IPS DF 19.7 (cell line): ENCODE measurements at places on chromosomes 16 and 17.

- no peak for DNase-seq
Measured at GRCh38 chr17:9771465-9771864, 19.9 kb downstream of the DHRS7C start.

DNA sequence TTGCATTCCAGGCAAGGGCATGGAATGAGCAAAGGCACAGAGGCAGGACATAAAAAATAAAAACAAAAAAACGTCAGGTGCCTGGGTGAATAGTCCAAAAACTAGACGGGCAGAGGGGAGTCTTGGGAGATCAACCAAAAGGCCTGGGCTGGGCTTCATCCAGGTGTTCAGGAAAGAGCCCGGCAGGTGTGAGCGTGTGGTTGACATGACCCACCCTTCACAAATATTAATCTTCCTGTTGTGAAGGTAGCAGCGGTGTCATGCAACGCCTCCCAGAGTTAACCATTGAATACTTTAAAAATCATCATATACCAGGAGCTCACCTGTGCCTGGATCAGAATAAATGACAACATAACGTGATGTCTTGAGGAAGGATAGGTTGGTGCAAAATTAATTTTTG lies 90.6 kb downstream of the USP22 start:
- DNase-seq, result no peak

DNA sequence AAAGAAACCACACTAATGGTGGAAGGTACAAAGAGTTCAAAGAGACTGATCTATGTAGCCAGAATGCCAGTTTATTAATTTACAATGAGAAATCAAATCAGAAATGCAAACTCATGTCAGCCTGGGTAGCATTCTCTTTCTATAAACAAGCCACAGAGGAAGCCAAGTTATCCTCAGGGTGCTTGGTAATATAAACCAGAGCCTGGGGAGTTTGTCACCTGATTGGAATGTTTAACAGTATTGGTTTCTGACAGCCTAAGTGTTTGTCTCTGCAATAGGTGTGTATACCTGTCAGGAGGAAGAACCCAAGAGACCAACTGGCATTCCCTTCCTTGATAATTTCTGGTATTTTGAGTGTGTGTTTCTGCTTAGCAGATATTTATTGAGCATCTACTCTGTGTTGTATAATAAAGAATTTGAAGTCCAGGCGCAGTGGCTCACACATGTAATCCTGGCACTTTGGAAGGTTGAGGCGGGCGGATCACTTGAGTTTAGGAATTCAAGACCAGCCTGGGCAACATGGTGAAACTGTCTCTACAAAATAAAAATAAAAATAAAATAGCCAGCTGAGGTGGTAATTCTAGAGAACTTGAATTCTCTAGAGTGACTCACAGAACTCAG lies 3.1 kb upstream of the C17orf58 start:
- DNase-seq, result no peak

DNA sequence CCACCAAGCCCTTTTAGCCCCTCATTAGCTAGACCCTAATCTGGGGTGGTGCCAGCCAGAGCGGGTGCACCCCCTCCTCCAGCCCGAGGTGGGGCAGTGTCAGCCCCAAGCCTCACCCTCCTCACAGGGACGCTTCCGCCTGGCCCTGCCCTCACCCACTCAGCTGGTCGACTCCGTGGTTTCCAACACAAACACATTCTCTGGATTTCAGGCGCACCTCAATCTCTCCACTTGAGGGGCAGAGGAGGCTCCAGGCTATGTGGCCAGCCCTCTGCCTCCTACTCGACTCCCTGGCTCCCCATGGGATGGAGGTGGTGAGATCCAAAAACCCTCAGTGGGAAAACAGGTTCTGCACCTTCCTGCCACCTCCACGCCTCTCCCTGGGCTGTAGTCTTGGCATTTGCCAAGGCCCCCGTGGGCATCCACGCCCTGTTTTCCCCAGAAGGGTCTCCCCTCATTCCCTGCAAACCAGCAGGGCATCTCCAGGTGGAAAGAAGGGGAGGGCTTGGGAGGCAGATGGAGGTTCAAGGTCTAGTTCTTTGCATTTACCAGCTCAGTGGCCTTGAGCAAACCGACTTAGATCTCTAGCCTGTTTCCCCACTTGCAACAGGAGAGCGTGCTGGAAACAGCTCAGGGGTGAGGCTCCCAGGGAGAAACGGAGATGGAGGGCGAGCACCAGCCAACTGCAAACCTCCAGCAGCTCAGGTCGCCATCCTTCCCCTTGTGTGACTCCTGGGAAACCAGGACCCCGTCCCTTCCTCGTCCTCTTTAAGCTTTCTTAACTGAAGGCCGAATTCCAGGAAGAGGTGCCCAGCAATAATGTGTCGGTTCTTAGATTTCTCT lies 1.7 kb downstream of the EMP2 start:
- no peak for DNase-seq

DNA sequence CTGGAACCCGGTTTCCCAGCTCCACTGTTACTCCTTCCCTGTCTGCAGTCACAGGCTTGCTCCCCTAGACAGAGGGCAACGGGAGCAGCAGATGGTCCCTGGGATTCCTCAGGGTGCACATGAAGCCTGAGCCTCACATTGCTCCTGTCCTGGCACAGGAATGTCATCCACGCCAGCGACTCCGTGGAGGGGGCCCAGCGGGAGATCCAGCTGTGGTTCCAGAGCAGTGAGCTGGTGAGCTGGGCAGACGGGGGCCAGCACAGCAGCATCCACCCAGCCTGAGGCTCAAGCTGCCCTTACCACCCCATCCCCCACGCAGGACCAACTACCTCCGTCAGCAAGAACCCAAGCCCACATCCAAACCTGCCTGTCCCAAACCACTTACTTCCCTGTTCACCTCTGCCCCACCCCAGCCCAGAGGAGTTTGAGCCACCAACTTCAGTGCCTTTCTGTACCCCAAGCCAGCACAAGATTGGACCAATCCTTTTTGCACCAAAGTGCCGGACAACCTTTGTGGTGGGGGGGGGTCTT lies 1.6 kb upstream of the DECR2 start:
- DNase-seq, result no peak

DNA sequence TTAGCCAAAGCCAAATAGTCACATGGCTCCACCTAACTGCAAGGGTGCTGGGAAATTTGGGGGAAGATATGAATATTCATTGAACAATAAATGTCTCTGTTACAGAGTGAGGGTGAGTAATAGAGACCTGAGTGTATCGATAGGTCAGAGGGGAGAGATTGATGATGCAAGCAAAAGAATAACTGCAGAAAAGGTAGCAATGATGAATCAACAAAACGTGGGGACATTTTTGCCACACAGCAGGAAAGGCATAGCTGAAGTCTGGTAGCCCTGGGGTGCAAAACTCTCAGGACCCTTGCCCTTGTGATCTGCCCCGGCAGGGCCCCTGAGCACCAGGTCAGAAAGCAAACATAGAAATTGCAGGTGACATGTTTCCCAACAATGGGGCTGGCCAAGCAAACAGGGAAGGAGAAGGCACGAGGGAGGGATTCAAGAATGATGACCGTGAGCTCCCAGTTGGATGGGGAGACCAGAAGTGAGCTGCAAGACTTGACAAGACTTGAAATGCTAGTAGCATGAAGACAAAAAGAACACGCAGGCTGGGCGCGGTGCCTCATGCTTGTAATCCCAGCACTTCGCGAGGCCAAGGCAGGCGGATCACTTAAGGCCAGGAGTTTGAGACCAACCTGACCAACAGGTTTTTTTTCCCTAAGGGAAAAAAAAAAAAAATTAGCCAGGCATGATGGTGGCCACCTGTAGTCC lies 12.7 kb upstream of the HERPUD1 start:
- no peak for DNase-seq

DNA sequence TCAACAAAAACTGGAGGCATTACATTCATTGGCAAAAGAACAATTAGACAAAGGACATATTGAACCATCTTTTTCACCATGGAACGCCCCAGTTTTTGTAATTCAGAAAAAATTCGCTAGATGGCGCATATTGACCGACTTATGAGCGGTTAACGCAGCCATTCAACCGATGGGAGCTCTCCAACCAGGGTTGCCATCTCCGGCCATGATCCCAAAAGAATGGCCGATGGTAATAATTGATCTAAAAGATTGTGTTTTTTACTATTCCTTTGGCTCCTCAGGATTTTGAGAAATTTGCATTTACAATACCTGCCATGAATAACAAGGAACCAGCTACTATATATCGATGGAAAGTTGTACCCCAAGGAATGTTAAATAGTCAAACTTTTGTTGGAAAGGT lies 21.4 kb downstream of the ALOX15B start:
- no peak for DNase-seq

GRCh38 chr16:67164599-67165061 lies at the start of gene HSF4:
TSS of gene HSF4 (plus strand) at chr16:67164745. CDS start at chr16:67164812, 67 bp downstream.
- no peak for DNase-seq

DNA sequence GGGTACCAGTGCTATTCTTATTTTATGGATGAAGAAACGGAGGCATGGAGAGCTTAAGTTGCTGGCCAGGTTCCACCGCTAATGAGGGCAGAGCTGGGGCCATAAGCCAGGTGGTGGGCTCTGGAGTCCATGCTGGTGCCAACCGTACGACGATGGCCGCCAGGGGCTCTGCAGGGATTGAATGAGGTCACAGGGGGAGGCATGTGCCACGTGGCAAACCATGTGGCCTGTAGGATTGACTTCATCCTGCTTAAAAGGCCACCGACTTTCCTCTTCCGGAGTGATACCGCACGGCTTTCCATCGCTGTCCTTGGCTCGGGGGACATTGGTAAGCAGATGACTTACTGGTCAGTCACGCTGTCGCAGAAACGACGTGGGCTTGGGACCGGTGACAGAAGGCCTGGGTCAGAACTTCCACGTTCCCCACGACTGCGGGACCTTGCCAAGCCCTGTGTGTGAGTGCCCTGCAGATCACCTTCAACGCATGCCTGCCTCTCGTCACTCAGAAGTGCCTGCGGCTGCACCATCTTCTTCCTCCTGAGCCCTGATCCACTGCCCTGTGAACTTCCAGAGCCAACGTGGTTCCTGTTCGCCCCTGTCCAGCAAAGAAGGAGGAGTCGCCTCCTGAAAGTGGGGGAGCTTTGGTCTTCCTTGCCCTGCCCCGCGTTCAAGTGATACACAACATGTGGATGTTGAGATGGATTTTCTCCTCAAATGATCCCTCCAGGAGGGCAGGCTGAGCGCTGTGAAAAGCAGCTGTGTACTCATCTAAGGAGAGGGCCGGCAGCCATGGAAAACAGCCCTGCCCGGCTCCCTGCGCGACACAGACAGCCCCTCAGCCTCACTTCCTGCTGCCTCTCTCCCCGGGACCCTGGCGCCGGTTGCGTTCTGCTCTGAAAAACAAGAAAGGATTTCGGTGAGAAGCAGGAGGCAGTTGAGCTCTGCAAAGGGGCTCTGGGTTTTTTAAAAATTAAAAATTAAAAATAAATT lies 176.7 kb downstream of the C16orf95 start:
- DNase-seq, result no peak

DNA sequence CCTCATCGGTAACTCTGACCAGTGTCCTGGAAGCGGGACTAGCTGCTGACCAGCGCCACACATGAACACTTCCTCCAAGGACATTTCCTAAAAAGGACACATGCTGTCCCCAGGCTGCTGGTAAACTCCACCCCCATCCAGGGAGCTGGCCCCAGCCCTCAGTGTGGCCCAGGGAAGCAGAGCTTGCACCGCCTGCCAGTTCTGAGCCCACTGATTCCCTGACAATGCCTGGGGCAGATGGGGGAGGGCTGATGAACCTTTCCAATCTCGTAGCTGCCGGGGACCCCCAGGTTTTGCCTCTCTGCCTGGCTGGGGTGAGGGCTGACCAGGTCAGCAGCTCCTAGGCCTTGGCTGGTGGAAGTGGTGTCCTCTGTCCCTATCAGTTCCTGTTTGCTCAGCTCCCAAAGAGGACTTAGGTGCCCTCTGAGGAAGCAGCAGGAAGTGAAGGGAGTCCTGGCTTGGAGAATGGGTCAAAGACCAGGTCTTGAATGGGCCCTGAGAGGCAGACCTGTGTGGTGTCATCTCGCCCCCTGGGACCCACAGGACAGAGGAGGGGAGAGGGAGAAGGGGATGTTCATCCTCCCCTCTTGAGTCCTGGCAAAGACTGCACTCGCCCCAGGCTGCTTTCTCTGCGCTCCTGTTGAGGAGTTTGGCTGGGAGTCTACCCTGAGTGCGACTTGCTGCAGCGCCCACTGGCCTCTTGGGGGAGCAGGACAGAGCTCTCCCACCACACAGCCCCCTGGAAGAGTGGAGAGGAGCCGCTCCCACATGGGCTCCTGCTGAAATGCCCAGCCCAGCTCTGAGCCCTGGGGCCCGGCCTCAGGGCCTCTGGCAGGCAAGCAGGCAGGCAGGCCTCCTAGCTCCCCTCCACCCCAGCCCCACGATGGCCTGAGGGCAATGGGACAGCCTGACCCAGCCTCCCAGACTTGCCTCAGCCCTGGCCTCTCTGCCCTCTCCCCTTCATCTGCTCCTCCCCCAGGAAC lies 16.8 kb downstream of the PDK2 start:
- DNase-seq, result no peak

- DNase-seq, result no peak
Measured at GRCh38 chr17:9644910-9645751, at the start of gene USP43. TSS of gene USP43 (plus strand) at chr17:9645517. CDS start at chr17:9645633, 116 bp downstream.

GRCh38 chr17:28615260-28615940 lies 1.4 kb upstream of the RSKR start:
- no peak for DNase-seq

- peak; percentile 93 for DNase-seq
Measured at GRCh38 chr16:14050291-14051027, 20.7 kb upstream of the MRTFB start.

DNA sequence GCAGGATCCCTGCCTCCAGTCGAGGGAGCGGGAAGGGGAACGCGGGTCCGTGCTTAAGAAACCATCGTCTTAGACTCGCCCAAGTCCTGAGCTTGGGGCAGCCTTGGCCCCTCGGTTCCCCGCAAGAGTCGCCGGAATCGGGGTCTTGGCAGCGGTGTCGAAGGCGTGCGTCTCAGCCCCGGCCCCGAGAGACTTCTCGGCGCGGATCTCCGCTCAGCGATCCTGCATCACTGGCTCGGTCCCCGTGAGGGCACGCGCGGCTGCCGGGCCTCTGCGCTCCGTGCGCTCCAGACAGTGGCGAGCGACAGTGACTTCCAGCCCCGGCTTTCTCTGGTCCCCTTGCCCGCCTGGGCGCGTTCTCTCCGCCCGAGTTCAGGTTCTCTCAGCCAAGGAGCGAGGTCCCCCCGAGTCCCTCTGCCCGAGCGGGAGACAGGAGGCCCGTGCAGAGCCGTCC lies 380 bp downstream of the HS3ST3A1 start:
- no peak for DNase-seq

GRCh38 chr17:14398766-14399165 lies 97.9 kb downstream of the HS3ST3B1 start:
- DNase-seq, result no peak

- DNase-seq, result no peak
Measured at GRCh38 chr17:47883589-47884426, 12.2 kb upstream of the SP2 start.

- DNase-seq, result no peak
Measured at GRCh38 chr17:4449736-4450135, 16.0 kb downstream of the SPNS3 start.
